NCI-H2171 (cell line): ENCODE measurements at places on chromosomes 3 and 15.

- no peak for DNase-seq
These were observed 14.7 kb downstream of the PAK2 start for GRCh38 chr3:196754091-196754981.

DNA sequence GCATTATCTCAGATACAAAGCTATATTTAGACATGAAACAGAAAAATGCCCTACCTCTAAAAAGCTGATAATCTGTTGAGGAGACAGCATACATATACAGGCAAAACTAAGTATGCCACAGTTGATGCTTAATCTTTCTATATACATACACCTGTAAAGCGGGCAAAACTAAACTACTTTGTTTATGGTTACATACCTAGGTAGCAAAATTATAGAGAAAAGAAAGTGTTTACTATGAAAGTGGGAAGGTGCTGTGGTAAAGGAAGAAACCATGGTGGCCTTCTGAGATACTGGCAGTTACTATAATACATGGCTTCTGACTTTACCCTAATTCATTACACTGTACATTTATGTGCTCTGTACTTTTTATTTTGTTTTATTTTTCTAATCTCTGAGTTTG lies 36.0 kb upstream of the NR1I2 start:
- DNase-seq = no peak

DNA sequence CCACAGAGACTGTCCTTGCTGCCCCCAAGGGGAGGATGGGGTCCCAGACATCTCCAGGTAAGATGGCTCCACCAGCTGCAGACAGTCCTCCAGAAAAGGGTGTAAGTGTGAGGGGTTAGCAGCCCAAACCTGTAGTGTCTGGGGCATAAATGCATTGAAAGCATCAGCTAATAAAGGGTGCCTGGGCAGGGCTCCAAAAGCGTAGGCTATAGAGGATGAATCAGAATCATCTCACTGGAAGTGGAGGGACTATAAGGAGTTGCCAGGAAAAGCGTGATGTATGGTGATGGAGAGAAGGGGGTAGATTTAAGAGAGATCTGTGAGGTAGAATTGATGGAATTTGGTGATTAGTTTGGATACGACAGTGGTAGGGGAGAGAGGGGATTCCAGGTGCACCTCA lies 79.9 kb upstream of the ONECUT1 start:
- DNase-seq = no peak

GRCh38 chr3:48859206-48859605 lies 11.5 kb upstream of the PRKAR2A start:
- no peak for DNase-seq

- no peak for DNase-seq
These were observed at the start of gene MAP4 for GRCh38 chr3:48016301-48016973. TSS of gene MAP4 (minus strand) at chr3:48016416. CDS start at chr3:47998860, 17,556 bp downstream.

- DNase-seq = no peak
These were observed 2.5 kb downstream of the MAP3K13 start for GRCh38 chr3:185365291-185366073.

DNA sequence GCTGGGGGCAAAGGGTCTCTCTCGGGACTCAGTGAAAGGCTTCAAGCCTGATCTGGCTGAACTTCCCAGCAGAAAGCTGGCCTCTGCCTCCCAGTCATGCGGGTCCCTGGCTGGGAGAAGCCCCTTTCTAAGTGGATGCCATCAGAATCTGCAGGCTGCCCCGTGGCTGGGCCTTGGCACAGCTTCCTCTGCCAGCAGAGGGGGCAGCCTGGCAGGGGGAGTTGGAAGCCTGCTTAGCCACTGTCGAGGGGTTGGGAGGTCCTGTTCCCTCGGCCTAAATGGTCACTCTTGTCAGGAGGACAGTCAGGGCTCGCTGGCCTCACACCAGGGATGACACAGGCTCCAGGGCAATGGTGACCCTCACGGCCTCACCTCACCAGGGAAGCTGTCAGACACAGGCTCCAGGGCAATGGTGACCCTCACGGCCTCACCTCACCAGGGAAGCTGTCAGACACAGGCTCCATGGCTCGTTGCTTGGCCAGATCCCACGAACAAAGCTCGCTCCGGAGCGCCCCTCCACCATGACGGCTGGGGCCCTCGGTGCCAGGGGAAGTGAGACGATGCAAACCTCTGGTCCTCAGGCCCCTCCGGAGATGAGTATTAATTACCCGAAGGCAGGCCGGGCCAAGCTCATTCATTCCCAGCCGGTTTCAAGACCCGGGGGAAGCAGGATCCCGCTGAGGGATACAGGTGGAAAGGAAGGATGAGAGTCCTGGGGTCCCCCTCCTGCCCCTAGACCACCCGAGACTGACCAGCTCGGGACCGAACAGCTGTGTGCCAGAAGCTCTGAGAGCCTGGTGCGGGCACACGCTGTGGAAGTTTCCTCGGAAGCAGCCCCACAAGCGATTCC lies 151.0 kb downstream of the CHSY1 start:
- no peak for DNase-seq

GRCh38 chr3:12454076-12454815 lies 30.0 kb upstream of the TSEN2 start:
- DNase-seq = no peak

DNA sequence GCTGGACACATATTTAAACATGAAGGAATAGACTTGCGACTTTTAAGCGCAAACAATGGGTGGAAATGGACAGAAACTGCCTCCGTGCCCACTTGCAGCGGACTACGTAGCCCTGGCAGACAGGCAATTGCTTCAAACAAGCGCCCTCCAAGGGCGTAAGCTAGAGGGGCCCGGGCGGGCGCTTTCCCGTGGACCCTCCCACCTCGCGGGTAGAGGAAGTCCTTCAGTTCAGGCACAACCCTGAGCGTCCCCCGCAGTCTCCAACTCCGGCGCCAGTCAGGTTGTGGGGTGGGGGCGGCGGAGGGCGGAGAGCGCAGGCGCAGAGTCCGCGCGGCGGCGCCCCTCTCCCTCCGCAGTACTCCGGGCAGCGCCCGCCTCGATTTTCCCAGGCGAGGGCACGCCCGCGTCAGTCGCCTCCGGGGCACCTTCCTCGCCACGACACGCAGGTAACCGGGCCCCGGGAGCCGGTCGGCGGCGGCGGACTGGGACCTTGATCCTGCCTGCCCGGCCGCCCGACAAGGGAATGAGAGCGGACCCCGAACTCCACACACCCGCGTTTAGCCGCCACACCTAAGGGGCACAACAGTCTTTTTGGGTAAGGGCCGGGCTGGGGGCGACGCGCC lies at the start of gene SLC35G2:
Gene SLC35G2, plus strand, starts transcription at position 358 of the 623 bp plus-strand sequence. CDS start 35,335 bp downstream, outside the sequence.
- DNase-seq = peak; percentile 25

DNA sequence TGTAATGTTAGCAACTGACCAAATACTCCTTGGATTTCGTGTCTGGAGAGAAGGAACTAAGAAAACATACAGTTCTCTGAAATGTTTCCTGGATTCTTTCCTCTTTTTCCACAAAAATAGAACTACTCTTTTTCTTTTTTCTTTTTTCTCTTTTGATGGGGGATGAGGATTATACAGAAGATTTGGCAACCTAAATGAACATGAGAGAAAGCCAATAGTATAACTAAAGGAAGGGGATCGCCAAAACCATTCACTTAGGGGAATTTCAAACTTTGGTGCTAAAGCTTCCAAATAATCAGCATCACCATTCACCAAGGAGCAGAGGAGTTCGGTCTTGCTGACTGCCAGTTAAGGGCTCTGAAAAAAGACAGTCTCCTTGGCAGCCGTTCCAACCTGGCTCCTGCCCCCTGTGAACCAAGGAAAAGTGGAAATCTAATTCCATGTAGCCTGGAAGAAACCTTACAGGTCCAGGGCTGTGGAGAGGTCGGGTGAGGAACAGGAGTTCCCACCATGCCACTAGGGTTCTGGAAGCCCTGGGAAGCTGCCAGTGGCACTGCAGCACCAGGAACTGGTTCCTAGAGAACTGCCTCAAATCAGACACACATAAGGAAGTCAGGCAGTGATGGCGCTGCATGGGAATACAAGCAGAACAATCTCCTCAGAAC lies 176.9 kb downstream of the TNIK start:
- no peak for DNase-seq

DNA sequence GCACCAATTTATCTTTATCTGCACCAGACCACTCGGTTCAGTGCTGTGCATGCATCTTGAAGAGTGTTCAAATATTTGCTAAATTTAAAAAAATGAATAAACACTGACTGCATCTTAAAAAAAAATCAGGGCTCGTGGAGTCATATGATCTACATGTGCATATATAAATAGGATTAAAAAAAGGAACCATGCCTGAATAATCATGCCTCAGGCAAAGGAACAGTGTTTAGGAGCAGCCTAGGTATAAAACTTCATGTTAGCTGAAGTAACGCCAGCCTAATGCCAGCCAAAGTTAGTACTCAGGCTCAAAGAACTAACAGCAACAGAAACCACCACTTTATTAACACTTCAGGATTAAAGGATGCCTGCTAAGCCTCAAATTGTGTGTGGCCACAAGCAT lies 9.5 kb downstream of the ABCC5 start:
- DNase-seq = no peak

GRCh38 chr3:175163686-175164085 lies 304.6 kb downstream of the NAALADL2 start:
- DNase-seq = peak; percentile 17

- DNase-seq = no peak
These were observed 6.9 kb downstream of the NIPA2 start for GRCh38 chr15:22845289-22845900.

GRCh38 chr3:127291114-127291513 lies 3.3 kb upstream of the PRR20G start:
- no peak for DNase-seq

- DNase-seq = no peak
These were observed 223.2 kb downstream of the MBNL1 start for GRCh38 chr3:152491922-152492321.

- DNase-seq = no peak
These were observed 893.0 kb downstream of the DIPK2A start for GRCh38 chr3:144864646-144865045.

DNA sequence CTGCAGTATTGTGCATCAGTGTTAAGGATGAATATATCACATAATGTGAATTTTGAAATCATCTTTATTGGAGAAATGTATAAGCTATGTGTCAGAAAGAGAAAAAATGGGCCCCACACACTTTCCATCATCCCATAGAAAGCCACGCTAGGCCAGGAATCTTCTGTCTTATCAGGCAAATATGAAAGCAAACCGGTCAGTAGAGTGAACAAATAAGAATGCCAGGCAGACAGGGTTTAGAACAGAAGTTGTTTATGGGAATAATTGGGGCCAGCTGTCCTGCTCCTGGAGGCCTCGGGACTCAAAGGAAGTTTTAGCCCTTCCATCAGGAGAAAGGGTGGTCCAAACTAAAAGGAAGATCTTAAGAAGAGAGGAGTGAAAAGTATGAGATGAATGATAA lies 39.5 kb downstream of the ZNF280D start:
- DNase-seq = no peak

GRCh38 chr3:71317749-71318457 lies 265.6 kb downstream of the FOXP1 start:
- no peak for DNase-seq

GRCh38 chr15:73723191-73723590 lies 30.0 kb downstream of the INSYN1 start:
- no peak for DNase-seq

GRCh38 chr15:82292271-82292670 lies 29.7 kb downstream of the SAXO2 start:
- no peak for DNase-seq

DNA sequence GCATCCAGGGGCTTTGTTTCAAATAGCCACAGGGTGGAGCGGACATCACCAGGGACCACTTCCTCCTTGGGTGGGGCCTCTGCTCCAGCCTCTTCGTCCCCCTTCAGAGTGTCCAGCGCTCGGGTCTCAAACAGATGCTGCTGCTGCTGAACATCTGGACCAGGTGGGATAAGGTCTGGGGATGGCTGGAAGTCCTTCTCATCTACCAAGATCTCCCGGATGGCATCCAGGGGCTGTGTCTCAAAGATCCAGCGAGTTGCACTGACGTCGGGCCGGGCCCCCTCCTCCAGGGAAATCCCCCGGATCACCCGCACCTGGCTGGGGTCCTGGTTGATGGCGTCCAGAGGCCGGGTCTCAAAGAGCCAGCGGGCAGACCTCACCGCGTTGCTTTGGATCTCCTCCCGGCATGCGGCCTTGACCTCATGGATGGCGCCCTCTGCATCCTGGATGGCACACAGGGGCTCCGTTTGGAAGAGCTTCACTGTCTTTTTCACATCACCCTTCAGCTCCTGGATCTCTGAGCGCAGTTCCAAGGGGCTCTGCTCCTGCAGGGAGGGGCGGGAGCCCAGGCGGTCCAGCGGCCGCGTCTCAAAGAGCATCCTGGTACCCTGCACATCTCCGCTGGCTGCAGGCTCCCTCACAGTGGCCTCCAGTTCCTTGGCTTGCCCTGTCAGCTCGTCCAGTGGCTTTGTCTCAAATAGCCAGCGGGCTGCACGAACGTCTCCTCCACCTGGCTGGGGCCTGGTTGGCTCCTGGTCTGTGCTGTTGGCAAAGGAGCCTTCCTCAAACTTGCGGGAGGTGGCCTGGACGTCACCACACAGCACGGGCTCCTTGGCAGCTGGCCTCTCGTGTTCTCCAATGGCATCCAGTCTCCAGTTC lies 3.9 kb downstream of the XIRP1 start:
- no peak for DNase-seq

DNA sequence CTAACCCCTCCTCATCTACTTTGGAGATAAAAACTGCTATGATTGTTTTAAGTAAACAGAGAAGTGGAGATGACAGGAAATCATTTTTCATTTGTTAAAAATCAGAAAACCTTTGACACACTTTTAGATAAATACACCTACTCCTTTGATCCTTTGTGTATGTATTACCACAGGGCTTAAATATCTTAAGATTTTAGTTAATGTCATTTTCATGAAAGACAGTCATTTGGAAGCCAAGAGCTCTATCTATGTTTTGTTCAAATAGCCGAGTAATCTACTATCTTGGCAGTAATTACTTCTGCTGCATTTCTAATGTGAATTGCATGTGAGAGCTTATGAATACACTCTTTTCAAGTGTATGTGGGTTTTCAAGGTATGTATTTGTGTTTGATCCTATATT lies 2.0 kb downstream of the ARPP21 start:
- no peak for DNase-seq

DNA sequence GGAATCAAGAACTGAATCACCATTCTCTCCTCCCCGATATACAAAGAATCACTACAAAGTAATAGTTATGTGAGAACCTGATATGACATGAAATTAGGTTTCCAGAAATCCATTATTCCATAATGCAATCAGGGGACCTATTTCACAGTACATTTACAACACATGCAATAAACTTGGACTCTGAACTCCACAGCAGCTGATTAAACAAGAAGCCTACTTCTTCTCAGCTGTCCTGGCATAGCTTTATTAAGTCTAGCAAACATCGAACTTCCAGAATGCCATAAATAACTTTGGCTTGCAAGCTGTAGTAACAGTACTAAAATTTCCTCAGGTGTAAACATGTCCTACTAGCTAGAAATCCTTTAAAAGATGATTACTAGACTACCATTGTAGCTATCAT lies 17.8 kb downstream of the PDCD10 start:
- no peak for DNase-seq
